T-cell (primary cell): ENCODE measurements at places on chromosomes 5 and 9. TPM values are rescaled to one million over a fixed set of nuclear protein-coding genes. Genes with fewer than 3 reads are reported as not detected.

CDKN2B gene
- total RNA-seq, result 0.33 TPM

SVEP1 gene
- total RNA-seq, result 0.12 TPM

DNA sequence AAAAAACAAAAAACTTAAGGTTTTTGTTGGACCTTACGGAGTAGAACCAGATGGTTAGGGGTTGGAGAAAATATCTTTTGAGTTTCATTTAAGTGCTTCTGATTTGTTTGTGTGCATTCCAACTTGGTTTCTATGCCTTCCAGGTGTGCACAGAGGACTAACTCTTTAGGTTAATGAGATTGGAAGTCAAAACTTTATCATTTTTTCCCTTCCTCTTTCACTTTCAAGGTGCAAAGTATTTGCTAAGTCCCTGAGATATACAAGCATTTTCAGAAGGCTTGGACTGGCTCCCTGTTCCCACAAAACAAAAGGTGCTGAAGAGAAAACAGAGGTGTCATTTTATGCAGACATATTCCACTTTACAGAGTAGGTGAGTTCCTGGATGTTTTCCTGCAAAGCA is 30.3 kb upstream of the CER1 start:
- no peak for DNase-seq

SLC6A3 gene
- total RNA-seq, result 0.22 TPM

GRCh38 chr5:148973455-148973854 is 89.4 kb downstream of the SH3TC2 start:
- no peak for DNase-seq

DNA sequence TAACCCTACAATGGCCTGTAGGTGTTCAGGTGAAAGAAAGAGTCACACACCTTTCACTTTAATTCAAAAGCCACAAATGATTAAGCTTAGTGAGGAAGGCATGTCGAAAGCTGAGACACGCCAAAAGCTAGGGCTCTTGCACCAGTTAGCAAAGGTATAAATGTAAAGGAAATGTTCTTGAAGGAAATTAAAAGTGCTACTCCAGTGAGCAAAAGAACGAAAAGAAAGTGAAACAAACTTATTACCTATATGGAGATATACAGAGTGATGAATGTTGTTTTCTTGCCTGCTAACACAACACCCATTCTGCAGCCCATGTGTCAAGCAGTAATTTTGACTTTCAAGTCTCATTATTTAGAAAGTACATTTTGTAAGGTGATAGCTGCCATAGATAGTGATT is 254.2 kb upstream of the SLC24A2 start:
- no peak for DNase-seq

- DNase-seq, result no peak
These were observed 47.4 kb upstream of the AFAP1L1 start for GRCh38 chr5:149224282-149224681.

CNTLN gene
- 0.08 TPM for total RNA-seq

EXD3 gene
- 38.0 TPM for total RNA-seq

TRIM36 gene
- not detected for total RNA-seq
